Nucleus accumbens (tissue), 56 donors: ENCODE measurements at places on chromosomes 1 and 21.
A peak's percentile ranks its signal among the peaks of the same experiment; 100 is the strongest.

- no peak for DNase-seq
Measured at GRCh38 chr1:223340637-223341036, 23.3 kb downstream of the SUSD4 start.

DNA sequence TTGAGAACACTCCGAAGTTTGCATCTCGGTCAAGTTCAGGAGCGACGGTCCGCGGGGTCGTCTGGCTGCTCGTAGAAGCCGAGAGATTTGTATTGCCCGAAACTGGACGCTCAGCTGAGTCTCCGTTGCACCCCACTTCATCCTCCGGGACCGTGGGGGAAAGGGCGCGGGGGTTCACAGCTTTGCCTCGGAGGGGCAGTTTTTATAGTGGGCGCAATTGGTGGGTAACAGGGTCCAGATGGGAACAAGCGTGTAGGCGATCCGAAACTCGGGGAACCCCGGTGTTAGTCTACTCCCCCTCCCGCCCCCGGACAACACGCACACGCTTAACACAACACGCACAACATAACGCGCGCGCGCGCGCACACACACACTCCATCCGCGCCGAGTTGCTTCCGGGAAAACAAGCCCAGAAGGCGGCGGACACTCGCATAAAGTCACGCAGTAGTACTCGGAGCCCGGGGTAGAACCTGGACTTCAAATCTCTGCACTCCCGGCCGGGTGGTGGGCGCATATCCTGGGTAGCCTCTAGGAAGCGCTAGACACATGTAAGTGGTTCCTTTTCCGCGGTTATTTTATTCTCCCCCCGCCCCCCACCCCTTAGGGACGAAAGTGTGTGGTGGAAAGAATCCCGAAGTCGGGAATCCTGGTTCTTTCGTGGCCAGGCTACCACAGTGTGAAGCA, 1.1 kb upstream of the JUN start:
- peak; percentile 85 for DNase-seq

DNA sequence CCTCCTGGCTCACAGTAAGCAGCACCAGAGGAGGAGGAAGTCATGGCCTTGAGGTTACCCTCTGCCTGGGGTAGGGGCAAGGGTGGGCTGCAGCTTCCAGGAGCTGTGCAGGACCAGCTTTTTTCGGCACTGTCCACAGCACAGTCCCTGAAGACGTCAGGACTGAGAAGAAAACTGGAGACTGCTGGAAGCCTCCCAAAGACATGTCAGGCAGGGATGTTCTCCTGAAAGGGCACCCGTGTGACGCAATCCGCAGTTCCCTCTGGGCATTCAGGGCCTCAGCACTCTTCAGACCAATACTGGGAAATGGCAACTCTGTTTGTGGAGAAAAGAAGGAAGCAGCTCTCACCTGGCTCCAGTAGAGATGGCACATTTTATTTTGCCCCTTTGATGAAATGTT, 64.8 kb upstream of the TENT5C start:
- no peak for DNase-seq

GRCh38 chr1:94754095-94754494, 66.1 kb upstream of the SLC44A3 start:
- no peak for DNase-seq

DNA sequence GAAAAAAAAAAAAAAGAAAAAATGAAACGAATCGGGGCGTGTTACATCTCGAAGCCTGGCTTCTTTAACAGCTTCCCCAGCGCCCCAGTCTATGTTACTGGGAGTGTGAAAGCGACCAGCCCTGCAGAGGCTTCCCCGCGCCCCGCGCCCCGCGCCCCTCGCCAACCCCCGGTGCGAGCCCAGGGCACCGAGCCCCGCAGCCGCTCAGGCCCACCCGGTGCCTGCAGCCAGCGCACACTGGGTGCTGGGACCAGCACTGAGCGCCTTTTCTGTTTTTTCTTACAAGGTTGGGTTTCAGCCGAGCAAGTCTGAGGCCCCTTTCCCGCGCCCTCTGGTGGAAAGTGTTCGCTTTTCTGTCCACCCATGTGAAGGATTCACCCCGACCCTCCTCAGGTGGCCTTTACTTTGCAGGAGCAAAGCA, 42.1 kb upstream of the ZNF496 start:
- DNase-seq, result no peak

GRCh38 chr1:36088265-36088576, 471 bp upstream of the ADPRS start:
- DNase-seq, result no peak

- no peak for DNase-seq
Measured at GRCh38 chr21:35475762-35476161, 426.7 kb upstream of the RUNX1 start.

- no peak for DNase-seq
Measured at GRCh38 chr1:164700683-164701082, 141.7 kb downstream of the PBX1 start.

GRCh38 chr1:154463512-154463990, 38.5 kb upstream of the TDRD10 start:
- DNase-seq, result no peak

- no peak for DNase-seq
Measured at GRCh38 chr1:32774950-32775634, 42.1 kb downstream of the YARS1 start.

DNA sequence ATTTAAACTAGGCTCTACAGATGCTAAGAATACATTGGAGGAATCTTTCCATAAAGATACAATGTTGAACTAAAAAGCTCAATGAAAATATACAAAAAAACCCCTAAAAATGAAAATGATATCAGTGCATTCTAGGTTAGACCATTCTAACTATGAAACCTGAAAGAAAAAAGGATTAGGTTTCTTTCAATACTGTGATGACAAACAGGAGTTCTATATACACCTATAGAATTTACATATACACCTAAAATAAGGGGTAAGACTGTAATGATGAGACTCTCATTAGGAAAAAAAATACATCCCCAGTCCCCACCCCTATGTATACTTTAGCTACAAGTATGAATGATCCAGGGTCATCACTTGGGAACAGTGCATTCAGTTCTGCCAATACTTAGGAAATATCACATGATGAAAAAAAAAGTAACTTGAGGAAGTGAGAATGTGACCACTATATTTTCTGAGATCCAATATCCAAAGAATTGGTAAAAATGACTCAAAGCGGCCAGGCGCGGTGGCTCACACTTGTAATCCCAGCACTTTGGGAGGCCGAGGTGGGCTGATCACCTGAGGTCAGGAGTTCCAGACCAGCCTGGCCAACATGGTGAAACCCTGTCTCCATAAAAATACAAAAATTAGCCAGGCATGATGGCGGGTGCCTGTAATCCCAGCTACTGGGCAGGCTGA, 26.3 kb downstream of the SELENOF start:
- DNase-seq, result no peak

DNA sequence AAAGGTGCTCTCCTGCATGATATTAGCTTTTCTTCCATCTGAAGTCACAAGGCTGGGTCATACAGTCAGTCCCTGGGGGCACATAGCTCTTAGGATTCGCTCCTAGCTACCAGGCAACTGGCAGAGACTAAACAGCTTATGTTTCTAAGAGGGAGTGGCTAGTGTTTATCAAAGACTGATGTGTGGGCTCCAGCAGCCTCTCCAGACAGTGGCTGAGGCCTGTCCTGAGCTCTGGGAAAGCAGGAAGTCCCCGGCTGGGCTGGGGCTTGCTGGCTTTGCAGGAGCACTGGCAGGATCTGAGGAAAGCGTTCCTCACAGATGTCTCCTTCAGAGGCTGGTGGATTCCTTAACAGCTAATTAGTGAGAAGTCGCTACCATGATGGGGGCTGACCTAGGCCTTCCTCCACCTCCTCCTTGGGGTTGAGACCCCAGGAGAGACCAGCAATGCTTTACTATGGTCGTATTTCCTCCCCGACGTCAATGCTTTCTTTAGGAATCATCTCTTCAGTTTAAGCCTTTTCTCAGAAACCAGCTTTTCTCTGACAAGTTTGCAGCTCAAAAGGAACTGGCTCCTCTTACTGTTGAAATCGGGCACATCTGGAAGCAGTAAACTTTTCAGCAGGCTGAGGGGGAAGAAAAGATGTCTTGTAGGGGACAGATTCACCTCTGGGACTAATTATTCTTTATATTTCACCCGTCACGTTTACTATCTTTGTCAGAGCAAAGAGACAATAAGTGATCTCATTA, 33.5 kb upstream of the HHAT start:
- DNase-seq, result no peak

DNA sequence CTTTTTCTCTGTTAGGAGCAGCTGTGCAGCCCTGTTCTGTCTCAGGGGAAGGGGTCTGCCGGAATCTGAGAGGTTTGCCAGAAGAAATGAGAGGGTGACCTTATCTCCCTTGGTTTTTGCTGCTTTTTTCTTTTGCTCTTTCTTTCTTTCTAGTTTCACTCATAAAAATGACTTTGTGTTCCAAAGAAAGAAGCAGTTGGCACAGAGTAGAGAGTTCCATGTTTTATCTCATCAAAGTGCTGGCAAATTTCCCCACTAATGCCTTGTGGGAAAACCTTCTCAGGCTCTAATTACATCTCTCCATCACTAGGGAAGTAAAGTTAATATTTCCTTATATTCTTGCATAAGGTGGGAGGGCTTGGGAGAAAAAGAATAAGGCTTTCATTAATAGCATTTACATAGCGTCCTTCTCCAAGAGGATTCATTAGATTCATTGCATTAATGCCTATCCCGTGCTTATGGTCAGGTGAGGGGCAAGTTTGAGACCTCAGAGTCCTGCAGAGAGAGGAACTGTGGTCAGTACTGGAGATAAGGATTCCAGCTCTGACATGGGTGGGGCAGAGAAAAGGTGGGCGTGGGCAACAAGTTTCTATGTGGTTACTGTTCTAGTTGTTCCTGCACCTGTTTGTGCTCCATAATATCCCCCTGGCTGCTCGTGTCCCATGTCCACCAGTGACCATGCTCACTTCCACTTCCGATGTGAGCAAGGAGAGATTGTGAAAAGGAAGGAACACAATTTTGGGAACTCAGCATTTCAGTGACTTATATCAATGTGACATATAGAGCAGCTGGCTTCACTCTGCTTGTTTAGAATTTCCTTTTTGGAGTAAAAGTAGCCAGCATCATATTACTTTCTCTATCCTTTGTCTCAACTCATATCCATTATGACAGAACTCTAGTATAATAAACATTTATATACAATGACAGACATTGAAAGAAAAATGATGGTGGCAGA, 79.5 kb downstream of the DISC1 start:
- no peak for DNase-seq

- no peak for DNase-seq
Measured at GRCh38 chr1:55287723-55288122, 72.6 kb upstream of the USP24 start.

- no peak for DNase-seq
Measured at GRCh38 chr1:22472596-22472995, 20.9 kb downstream of the ZBTB40 start.

DNA sequence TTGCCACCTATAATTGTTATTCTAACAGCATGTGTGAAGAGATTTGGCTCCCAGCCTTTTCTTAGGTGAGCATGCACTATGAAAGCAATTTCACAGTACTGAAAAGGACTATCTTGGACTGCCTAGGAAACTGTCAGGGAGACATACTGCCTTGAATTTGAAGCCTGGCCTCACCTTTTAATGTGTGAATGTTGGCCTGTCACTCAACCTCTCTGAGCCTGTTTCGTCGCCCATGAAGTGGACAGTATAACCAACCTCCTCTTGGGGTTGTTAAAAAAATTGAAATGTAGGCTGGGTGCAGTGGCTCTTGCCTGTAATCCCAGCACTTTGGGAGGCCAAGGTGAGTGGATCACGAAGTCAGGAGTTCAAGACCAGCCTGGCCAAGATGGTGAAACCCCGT, 20.4 kb upstream of the POU2F1 start:
- DNase-seq, result no peak

DNA sequence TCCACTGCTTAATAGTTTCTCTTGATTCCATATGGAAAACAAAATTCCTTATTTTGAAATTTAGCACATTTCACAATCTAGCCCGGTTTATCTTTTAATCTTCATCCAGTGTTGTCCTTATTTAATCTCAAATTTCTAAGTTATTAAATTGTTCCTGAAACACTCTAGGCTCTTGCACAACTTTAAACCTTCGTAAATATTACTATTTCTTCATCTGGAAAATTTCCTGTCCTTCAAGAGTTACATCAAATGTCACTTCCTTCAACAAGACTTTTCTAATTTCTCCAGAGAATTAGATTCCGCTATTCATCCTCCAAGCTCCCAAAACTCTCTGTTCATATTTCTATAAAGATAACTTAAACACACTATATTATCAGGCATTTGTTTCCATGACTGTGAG, 6.5 kb downstream of the FMO5 start:
- no peak for DNase-seq

DNA sequence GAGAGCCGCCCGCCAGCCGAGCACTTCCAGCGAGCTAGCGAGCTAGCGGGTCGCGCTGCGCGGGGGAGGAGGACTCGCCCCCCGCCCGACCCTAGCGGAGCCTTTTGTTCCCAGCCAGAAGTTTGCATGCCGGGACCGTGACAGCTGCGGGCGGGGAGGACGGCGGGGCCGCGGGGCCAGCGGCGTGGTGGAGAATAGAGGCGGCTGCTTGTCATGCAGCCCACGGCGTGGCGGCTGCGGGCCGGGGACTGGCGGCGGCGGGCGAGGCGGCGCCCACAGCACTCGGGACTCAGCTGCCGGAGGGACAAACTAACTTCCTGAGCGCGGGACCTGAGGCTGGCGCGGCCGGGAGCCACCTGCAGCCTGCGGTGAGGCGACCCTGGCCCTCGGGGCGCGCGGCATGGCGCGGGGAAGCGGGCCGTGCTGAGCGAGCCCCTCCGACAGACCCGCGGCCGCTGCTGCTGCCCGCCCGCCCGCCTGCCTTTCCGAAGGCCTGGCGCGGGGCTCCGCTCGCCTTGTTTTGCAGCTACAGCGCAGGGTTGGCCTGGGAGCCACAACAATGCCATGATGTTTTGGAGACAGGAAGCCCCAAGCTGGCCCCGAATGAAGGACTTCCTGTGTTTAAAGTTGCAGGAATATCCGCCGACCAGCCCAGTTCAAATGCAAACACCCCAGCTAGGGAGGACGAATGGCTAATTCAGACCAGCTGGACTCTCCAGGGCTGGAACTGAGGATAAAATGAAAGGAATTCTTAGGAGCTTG, 82.2 kb upstream of the BMP8A start:
- no peak for DNase-seq

DNA sequence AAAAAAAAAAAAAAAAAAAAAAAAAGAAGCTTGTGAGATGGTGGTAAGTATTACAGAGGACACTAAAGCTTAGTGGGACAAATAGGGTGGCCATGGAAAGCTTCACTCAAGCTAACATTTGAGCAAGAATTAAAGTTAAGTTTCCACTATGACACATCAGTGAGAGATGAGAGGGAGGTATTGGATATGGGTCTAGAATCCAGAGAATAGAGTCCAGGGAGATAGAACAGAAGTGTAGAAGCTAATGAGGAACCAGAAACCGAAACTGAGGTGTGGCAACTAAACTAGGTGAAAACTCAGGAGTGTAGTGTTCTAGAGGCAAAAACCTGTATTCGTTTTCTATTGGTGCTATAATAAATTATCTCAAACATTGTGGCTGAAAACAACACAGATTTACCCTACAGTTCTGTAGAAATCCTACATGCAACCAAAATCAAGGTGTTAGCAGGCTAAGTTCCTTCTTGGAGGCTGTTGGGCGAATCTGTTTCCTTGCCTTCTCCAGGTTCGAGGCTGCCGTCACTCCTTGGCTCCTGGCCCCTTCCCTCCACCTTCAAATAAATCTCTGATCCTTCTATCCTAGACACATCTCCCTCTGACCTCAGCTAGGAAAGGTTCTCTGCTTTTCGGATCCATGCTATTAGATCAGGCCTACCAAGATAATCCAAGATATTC, 36.2 kb downstream of the PTP4A2 start:
- no peak for DNase-seq
